ENCODE measurements at places on chromosomes 13 and 19. TPM values are rescaled to one million over a fixed set of nuclear protein-coding genes. Genes with fewer than 3 reads are reported as not detected.

KCTD4 gene
- total RNA-seq = 0.60 TPM

SLC10A2 gene
- total RNA-seq = not detected

GRCh38 chr13:61142506-61142905, 273.1 kb downstream of the PCDH20 start:
- H3K27me3 ChIP-seq = no peaks in the 10 kb centered on the region
- no peaks in the 10 kb centered on the region for H3K36me3 ChIP-seq
- H3K27ac ChIP-seq = no peak overlapping the region
- no peak for DNase-seq
- H3K4me3 ChIP-seq = no peak overlapping the region

DOCK6 gene
- total RNA-seq = 73.1 TPM

GRCh38 chr19:33767898-33768413, 28.7 kb upstream of the KCTD15 start:
- H3K27me3 ChIP-seq = no peaks in the 10 kb centered on the region
- no peak overlapping the region for H3K27ac ChIP-seq
- no peak for DNase-seq
- no peaks in the 10 kb centered on the region for H3K4me1 ChIP-seq
- H3K36me3 ChIP-seq = no peaks in the 10 kb centered on the region

FCAR gene
- 5.2 TPM for total RNA-seq

- no peak overlapping the region for H3K27ac ChIP-seq
- no peaks in the 10 kb centered on the region for H3K27me3 ChIP-seq
These were observed 11.7 kb upstream of the DOCK6 start for GRCh38 chr19:11273989-11274388.

ZNF492 gene
- total RNA-seq = 0.51 TPM

GRCh38 chr13:40613192-40613818, 53.1 kb downstream of the FOXO1 start:
- H3K4me3 ChIP-seq = no peak overlapping the region
- H3K27me3 ChIP-seq = no peaks in the 10 kb centered on the region
- H3K4me1 ChIP-seq = peaks cover 6% of the 10 kb centered on the region
- DNase-seq = no peak
- H3K27ac ChIP-seq = no peak overlapping the region

FFAR1 gene
- total RNA-seq = not detected

DLL3 gene
- total RNA-seq = not detected

DNA sequence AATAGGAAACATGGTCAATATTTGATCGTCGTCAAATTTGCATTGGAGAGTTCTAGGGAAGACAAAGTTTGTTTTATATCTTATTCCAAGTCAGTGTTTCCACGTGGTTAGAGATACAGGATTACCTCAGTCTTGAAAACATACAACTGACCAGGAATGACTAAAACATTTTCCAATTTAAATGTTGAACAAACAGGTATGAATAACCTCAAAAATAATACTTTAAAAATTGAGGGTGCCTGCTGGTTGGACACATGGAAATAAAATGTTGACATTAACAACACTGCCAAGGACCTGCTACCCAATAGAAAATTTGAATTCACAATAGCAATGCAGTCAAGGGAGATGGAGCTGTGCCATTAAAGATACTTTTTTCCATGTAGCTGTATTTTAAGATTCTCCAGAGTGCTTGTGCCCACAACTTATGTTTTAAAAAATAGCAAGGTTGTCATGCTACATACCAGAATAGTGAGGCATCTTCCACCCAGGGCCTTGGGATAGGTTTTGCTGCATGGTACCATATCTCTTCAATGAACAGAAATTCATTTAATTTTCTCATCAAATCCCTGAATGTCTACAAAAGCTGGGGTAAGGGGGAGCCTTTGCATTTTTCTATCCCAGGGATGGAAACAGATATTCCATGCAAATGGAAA, 260.8 kb downstream of the EFNB2 start:
- no peak for DNase-seq
- H3K27ac ChIP-seq = no peak overlapping the region

ITGBL1 gene
- total RNA-seq = 121 TPM

GRCh38 chr13:114089341-114089740, 43.1 kb downstream of the RASA3 start:
- H3K27ac ChIP-seq = no peak overlapping the region
- no peaks in the 10 kb centered on the region for H3K4me1 ChIP-seq
- H3K4me3 ChIP-seq = no peak overlapping the region
- no peaks in the 10 kb centered on the region for H3K27me3 ChIP-seq
- DNase-seq = no peak

DNA sequence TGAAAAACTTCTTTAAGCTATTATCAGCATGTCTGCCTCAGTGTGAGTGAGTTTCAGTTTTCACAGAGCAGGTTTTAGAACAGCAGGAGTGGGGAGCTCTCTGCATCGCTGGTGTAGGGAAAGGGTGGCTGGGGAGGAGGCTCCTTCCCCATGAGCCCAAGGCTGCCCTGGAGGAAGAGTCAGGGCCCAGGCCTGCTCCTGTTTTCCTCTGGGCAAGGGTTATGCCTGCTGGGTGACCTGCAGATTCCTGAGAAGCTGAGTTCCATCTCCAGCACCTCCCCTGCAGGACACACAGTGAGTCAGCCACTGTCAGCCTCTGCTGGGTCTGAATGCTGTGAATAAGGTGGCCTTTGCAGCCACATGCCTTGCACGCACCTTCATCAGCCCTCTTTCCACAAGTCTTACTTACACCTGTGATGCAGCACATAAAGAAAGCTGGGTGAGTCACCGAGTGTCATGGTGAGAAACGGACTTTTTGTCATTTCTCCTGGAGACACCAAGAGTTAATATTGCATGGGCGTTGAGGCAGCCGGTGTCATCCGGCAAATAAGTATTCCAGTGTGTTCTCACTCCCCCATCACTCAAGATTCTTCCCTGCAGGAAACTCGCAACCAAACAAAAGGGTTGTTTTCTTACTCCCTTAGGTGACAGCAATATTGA, 186.4 kb upstream of the KL start:
- DNase-seq = no peak
- no peak overlapping the region for H3K27ac ChIP-seq
- no peak overlapping the region for H3K4me3 ChIP-seq
- H3K27me3 ChIP-seq = no peaks in the 10 kb centered on the region
- H3K36me3 ChIP-seq = no peaks in the 10 kb centered on the region

GRCh38 chr19:44777715-44778347, at the start of gene CBLC:
Gene CBLC, plus strand, starts transcription at chr19:44777890. Its CDS starts 42 bp downstream, at chr19:44777932.
- H3K4me1 ChIP-seq = no peaks in the 10 kb centered on the region
- H3K4me3 ChIP-seq = no peak within 1 kb of the TSS
- H3K36me3 ChIP-seq = no peaks in the 10 kb centered on the region
- peaks cover 2% of the 10 kb centered on the region for H3K27me3 ChIP-seq
- H3K27ac ChIP-seq = no peak within 1 kb of the TSS
- no peak for DNase-seq

KIR2DL3 gene
- total RNA-seq = not detected

DNA sequence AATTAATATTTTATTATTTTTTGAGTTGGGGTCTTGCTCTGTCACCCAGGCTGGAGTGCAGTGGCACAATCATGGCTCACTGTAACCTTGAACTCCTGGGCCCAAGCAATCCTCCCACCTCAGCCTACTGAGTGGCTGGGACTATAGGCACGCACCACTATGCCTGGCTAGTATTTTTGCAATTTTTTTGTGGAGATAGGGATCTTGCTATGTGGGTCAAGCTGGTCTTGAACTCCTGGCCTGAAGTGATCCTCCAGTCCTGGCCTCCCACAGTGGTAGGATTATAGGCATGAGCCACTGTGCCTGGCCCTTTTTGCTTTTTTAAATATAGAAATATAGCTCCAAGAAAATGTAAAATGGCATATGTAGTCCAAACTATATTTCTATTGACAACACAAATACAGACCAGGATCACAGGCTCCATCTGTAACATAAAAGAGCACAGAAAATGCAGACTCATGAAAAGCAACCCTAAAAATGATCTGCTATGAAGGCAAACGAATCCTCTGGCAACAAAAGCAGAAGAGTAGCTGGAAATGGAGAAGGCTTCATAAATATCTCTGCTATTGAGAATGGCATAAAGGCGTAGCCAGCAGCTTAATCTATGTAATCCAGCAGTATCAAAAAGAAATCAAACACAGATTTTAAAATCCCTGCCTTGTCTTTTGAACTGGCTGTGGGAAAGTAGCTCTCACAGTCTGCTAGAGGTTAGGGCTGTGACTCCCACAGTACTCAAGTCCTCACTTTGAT, 200.6 kb downstream of the LHFPL6 start:
- no peaks in the 10 kb centered on the region for H3K4me1 ChIP-seq
- no peak overlapping the region for H3K4me3 ChIP-seq
- no peaks in the 10 kb centered on the region for H3K36me3 ChIP-seq
- no peak for DNase-seq

- no peak overlapping the region for H3K27ac ChIP-seq
- H3K4me1 ChIP-seq = no peaks in the 10 kb centered on the region
- H3K36me3 ChIP-seq = no peaks in the 10 kb centered on the region
- H3K27me3 ChIP-seq = no peaks in the 10 kb centered on the region
These were observed 263.5 kb downstream of the GPC5 start for GRCh38 chr13:91661692-91662490.

ARHGAP33 gene
- 27.8 TPM for total RNA-seq

DNA sequence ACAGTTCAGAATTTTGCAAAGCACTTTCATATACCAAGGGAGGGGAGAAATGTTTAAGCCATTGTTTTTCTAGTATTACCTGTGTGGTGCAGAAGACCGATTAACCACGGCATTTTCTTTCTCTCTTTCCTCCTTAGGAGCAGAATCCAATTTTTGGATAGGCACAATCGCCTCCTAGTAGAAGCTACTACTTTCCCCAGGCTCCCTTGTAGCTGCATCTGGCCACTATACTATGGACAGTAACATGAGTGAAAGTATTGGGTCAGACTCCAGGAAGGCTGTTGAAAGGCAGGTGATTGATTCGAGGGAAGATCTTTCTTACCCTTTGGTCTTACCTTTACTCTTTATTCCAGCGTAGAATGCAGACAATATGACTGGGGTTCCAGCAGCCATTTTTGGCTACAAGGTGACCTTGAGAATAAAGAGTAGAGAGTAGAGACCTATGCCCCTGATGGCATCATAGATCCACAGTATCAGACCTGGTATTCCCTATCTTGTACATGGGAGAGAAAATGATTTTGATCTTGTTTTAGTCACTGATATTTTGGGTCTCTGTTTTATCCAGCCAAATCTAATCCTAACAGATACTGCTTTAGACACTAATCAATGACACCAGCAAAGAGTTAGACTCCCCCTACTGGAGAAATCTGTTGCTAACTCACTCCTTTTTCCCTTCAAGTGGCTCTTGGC, 77.0 kb downstream of the LRRC63 start:
- no peaks in the 10 kb centered on the region for H3K27me3 ChIP-seq
- no peak for DNase-seq
- no peak overlapping the region for H3K27ac ChIP-seq
- H3K4me1 ChIP-seq = no peaks in the 10 kb centered on the region
- no peak overlapping the region for H3K4me3 ChIP-seq
- no peaks in the 10 kb centered on the region for H3K36me3 ChIP-seq

CABP5 gene
- total RNA-seq = not detected

- no peak overlapping the region for H3K4me3 ChIP-seq
- no peak overlapping the region for H3K27ac ChIP-seq
- DNase-seq = no peak
- no peaks in the 10 kb centered on the region for H3K27me3 ChIP-seq
- H3K4me1 ChIP-seq = no peaks in the 10 kb centered on the region
These were observed 506.8 kb upstream of the ATXN8OS start for GRCh38 chr13:69600811-69601210.

DNA sequence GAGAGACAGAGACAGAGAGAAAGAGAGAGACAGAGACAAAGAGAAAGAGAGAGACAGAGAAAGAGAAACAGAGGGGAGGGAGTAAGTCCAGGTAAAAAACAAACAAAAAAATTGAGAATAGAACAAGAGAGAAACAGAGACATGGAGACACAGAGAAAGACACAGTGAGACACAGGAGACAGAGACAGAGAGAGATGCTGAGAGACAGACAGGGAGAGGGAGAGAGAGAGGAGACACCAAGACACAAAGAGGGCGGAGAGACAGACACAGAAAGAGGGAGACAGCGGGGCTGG, 5.8 kb upstream of the PROZ start:
- H3K4me1 ChIP-seq = no peaks in the 10 kb centered on the region
- DNase-seq = no peak
- no peaks in the 10 kb centered on the region for H3K27me3 ChIP-seq
- no peak overlapping the region for H3K4me3 ChIP-seq
- H3K36me3 ChIP-seq = no peaks in the 10 kb centered on the region

ZNF418 gene
- total RNA-seq = 10.1 TPM

PALM3 gene
- total RNA-seq = not detected

GRCh38 chr19:57106722-57107235, 13.0 kb upstream of the USP29 start:
- H3K27ac ChIP-seq = no peak overlapping the region
- no peaks in the 10 kb centered on the region for H3K36me3 ChIP-seq
- no peaks in the 10 kb centered on the region for H3K4me1 ChIP-seq

GPR18 gene
- total RNA-seq = 0.55 TPM

GRCh38 chr13:107210723-107211030, 642.7 kb upstream of the ARGLU1 start:
- no peaks in the 10 kb centered on the region for H3K4me1 ChIP-seq
- no peak for DNase-seq
- H3K27ac ChIP-seq = no peak overlapping the region

PIK3R2 gene
- 21.8 TPM for total RNA-seq

GRCh38 chr19:38042132-38042531, 135.1 kb downstream of the SIPA1L3 start:
- H3K36me3 ChIP-seq = no peaks in the 10 kb centered on the region
- no peak overlapping the region for H3K27ac ChIP-seq
- no peaks in the 10 kb centered on the region for H3K27me3 ChIP-seq

GRCh38 chr19:4951656-4952055, 17.3 kb upstream of the KDM4B start:
- H3K27me3 ChIP-seq = no peaks in the 10 kb centered on the region
- H3K27ac ChIP-seq = no peak overlapping the region
- DNase-seq = no peak
- no peaks in the 10 kb centered on the region for H3K4me1 ChIP-seq
- no peaks in the 10 kb centered on the region for H3K36me3 ChIP-seq
- H3K4me3 ChIP-seq = no peak overlapping the region
